Myocyte (in vitro differentiated cells): ENCODE measurements at places on chromosomes 1 and 21.
A peak's percentile ranks its signal among the peaks of the same experiment; 100 is the strongest.

DNA sequence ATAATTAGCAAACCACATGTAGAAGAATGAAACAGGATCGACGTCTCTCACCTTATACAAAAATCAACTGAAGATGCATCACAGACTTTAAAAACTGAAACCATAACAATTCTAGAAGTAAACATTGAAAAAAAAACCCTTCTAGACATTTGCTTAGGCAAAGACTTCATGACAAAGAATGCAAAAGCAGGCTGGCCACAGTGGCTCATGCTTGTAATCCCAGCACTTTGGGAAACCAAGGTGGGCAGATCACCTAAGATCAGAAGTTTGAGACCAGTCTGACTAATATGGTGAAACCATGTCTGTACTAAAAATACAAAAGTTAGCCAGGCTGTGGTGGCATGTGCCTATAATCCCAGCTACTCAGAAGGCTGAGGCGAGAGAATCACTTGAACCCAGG, 1351.7 kb downstream of the MRPL39 start:
- no peak for DNase-seq

- peak; percentile 90 for DNase-seq
Measured at GRCh38 chr1:27527223-27527889, 37.4 kb upstream of the WASF2 start.

- no peak for DNase-seq
Measured at GRCh38 chr1:66452162-66452561, 81.8 kb upstream of the SGIP1 start.

DNA sequence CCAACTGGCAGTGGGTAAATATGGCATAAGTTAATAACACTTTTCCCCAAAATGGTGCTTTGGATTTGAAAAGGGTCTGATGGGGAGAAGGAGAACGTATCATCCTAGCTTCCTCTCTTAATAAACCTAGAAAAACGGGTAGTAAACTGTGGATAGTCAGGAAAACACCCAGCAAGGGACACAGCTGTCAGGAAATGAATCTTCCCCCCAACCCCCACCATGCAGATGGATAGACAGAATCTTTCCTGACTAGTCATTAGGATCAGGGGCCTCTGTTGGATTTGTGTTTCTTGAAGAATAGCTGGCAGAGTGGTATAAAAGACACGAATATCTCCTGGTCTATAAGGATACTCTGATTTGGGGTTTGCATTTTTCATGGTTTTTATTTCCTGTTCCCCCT, 22.5 kb upstream of the LAX1 start:
- DNase-seq = peak; percentile 77

- DNase-seq = no peak
Measured at GRCh38 chr1:209787551-209787950, 3.2 kb upstream of the C1orf74 start.

- no peak for DNase-seq
Measured at GRCh38 chr1:12034381-12034801, 15.1 kb downstream of the MIIP start.
